ENCODE measurements at places on chromosomes 12 and 14.

GRCh38 chr14:73977896-73978295 lies 27.8 kb downstream of the COQ6 start:
- DNase-seq, result no peak

- peak; percentile 65 for DNase-seq
Observed at GRCh38 chr14:53152887-53153701, at the start of gene DDHD1. Gene DDHD1, minus strand, starts transcription at chr14:53153323. Its CDS starts 225 bp downstream, at chr14:53153098.

GRCh38 chr14:80780500-80780899 lies 161.0 kb downstream of the CEP128 start:
- DNase-seq, result no peak

- DNase-seq, result peak; percentile 84
Observed at GRCh38 chr12:113149361-113150150, at the start of gene CFAP73. Gene CFAP73, plus strand, starts transcription at chr12:113149724. Its CDS starts 134 bp downstream, at chr12:113149858.

- DNase-seq, result no peak
Observed at GRCh38 chr14:73814153-73814552, 37.5 kb upstream of the PTGR2 start.

DNA sequence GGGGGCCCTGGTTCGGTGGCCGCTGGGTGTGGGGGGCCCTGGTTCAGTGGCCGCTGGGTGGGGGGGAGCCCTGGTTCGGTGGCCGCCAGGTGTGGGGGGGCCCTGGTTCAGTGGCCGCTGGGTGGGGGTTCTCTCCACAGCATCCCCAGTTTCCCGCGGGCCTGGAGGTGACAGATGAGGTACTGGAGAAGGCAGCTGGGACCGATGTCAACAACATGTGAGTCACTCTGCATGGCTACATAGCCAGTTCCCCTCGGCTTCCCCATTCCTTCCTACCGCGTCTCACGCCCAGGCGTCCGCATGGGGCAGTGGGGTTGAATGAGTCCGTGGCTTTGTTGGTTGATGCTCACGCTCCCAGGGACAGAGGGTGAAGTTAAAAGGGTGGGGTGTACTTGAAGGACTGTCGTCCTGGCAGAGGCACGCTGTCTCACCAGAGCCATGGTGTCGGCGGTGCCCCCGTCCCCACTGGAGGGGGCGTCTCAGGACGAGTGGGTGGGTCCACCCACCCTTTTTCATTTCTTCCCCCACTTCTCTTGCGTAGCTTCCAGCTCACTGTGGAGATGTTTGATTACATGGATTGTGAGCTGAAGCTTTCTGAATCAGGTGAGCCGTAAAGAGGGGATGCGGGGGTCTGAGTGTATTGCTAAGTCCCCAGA lies 15.6 kb downstream of the HIP1R start:
- DNase-seq, result peak; percentile 28

- no peak for DNase-seq
Observed at GRCh38 chr12:91074851-91075250, 17.0 kb upstream of the KERA start.

Measured in AG10803 (cell line).